Memory B cell (primary cell): ENCODE measurements at places on chromosomes 3 and 15.

GRCh38 chr3:18946524-18946923 is 201.8 kb upstream of the KCNH8 start:
- no peak for DNase-seq

GRCh38 chr15:27422997-27423396 is 452.0 kb downstream of the GABRG3 start:
- DNase-seq = no peak

DNA sequence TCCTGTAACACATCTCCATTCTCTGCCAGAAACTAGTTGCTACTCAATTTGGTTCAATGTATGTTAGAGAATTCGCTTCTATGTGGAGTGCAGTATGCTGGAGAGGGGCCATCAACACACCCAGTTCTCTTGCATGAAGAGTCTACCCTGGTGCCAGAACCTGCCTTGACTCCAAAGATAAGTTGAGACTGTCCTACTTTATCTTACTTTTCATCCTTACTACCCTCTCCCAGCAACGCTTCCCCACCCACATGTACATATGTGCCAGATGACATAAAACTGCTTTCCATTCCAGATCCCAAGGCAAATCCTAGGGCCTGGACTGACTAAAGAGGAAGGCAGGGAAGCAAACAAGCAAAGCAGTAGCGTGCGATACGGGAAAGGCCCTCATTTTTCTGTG is 442.6 kb upstream of the THRB start:
- DNase-seq = no peak

GRCh38 chr3:32956750-32957570 is 5.5 kb downstream of the CCR4 start:
- DNase-seq = no peak

DNA sequence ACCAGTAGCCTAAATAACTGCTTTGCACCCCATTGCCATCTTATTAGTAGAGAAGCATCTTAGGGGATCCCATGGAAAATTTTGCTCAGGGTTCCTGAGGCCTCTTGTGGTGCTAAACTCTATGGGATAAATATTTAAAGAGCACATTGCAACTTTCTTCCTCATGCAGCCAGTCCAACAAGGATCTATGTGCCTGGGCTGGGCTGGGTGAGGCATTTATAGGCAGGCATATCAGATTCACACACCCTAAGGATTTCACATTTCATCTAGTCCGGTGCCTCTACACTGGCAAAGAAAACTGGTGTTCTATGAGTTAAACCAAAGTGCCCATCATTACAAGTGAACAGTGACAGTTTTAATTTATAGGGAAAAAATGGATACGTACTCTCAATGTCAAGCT is 512.3 kb downstream of the EDEM1 start:
- DNase-seq = no peak

DNA sequence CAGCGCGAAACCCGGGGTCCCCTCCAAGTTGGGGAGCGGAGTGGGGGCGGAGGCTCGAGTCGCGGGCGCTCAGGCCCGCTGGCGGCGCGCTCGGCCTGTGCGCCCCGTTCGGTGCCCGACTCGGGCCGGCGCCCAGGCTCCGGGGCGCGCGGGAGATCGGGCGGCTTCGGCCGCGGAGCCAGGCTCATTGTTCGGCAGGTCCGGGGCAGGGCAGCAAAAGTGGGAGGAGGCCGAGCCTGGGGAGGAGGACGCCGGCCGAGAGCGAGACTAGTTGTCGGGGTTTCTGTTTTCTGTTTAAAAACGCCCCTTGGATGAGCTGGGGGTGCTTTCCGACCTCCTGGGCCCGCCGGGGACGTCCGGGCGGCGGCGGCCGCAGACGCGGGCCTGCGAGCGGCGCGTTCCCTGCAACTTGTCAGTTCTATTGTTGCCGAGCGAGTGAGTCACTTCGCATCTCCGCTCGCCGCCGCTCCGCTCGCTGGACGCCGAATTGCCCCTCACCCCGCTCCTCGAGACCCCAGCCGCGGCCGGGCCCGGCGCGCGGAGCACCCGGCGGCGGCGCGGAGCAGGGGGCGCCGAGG is 676 bp downstream of the TCF12 start:
- peak; percentile 64 for DNase-seq

GRCh38 chr3:139111392-139112229 is 66.9 kb upstream of the PRR23C start:
- DNase-seq = peak; percentile 7

DNA sequence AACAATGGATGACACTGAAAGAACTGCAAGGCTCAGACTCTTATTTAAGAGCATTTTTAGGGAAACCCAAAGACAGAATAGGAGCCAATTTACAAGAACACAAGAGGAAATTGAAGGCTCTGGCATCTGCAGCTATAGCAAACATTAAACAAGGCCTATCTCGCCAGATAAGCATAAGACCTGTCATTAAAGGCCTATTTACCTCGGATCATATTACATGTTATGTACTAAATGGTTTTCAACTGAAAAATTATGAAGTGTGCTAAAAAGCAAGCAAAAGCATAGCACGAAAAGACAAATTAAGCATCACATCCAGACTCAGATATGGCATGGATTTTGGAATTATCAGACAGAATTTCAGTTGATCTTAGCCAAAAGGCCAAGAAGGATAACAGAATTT is 617.1 kb downstream of the SQOR start:
- no peak for DNase-seq
